ENCODE measurements at places on chromosomes 16 and 17. TPM values are rescaled to one million over a fixed set of nuclear protein-coding genes. Genes with fewer than 3 reads are reported as not detected.

The SEZ6L2 gene
- 18.7 TPM for total RNA-seq

GRCh38 chr17:81735264-81736102 is 23.4 kb downstream of the SLC25A10 start:
- no peak for DNase-seq

DNA sequence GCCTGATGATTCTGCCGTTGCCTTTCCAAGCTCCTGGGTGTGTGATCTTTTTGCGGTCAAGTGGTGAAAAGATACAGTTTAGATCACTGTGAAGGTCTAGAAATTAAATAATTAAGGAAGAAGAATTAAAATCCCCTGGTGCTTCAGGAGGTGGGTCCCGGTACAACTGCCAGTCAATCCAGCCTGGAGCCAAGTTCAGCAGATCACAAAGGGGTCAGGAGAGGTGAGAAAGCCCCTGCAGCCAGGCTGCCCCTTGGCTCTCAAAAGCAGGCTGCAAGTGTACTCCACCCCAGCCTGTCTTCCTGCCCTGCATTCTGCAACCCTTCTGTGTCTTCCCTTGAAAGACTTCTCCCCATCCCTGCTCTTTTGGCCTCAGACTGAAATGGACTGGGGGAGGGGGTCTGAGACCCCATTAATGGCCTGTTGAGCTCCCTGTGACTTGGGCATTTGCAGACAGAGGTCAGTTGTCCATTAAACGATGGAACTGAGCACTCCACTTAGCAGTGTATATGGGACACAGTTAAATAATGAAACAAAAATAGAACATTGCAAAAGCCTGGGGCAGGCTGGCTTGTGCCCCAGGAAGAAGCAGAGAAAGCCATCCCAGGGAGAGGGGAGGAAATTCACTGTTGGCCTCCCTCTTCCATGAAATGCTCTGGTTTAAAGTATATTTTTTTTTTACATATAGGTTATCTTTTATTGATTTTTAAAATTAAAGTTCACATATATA is 15.1 kb downstream of the CACNG5 start:
- DNase-seq, result no peak

- DNase-seq, result no peak
Observed at GRCh38 chr17:50047488-50048126, 8.3 kb upstream of the ITGA3 start.

The ITGAX gene
- total RNA-seq, result not detected

DNA sequence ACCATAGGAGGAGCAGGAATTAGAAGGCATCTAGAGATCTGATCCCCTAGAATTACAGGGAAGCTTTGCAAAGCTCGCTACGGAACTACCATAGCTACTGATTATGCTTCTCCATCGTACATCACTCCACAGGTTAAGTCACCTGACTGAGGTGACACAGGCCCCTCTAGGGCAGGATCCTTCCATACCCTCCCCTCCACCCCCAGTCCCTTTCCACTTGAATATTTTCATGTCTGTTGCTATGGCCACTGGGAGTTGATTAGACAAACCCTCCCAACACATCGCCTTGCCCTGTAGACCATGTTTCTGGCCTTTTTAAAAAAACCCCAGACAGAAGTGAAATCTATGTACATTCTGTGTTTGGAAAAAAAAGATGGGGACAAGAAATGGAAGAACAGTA is 287.1 kb downstream of the SOX9 start:
- no peak for DNase-seq

GRCh38 chr17:48444516-48445247 is 14.7 kb upstream of the SKAP1 start:
- no peak for DNase-seq

- no peak for DNase-seq
Observed at GRCh38 chr16:55933038-55933437, 57.9 kb upstream of the CES5A start.

The TK2 gene
- 25.0 TPM for total RNA-seq

The UMOD gene
- not detected for total RNA-seq

The PABPN1L gene
- not detected for total RNA-seq

- no peak for DNase-seq
Observed at GRCh38 chr17:9408381-9408780, 167.2 kb downstream of the STX8 start.

The CCL4 gene
- total RNA-seq, result not detected

The PAGR1 gene
- 25.8 TPM for total RNA-seq

DNA sequence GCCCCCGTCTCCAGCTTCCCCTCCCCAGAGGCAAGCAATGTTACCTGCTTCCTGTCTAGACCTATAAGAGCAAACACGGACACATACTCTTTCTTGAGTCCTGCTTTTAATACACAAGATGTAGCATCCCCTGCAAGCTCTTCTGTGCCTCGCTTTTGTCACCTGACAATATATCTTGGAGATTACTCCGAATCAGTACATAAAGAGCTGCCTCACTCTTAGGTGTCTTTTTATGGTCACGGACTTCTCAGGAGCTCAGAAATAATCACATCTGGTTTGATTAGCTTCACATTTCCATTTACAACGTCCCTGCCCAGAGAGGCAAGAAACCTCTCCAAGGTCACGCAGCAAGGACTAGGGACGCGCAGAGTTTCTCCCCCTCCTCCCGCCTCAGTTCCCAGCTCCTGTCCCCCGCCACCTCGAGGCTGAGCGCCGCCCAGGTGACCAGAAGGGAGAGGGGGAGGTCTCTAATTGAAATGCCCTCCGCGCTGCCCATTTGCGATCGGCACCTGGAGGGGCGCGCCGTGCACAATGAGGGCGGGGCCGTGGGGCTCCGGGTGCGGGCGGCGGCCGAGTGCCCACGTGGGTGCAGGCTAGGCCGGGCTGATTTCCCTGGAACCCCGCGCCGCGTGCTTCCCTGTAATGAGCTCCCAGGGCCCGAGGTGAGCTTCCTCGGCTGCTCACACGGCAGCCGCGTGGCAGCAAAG is 13.8 kb upstream of the SEZ6 start:
- no peak for DNase-seq

DNA sequence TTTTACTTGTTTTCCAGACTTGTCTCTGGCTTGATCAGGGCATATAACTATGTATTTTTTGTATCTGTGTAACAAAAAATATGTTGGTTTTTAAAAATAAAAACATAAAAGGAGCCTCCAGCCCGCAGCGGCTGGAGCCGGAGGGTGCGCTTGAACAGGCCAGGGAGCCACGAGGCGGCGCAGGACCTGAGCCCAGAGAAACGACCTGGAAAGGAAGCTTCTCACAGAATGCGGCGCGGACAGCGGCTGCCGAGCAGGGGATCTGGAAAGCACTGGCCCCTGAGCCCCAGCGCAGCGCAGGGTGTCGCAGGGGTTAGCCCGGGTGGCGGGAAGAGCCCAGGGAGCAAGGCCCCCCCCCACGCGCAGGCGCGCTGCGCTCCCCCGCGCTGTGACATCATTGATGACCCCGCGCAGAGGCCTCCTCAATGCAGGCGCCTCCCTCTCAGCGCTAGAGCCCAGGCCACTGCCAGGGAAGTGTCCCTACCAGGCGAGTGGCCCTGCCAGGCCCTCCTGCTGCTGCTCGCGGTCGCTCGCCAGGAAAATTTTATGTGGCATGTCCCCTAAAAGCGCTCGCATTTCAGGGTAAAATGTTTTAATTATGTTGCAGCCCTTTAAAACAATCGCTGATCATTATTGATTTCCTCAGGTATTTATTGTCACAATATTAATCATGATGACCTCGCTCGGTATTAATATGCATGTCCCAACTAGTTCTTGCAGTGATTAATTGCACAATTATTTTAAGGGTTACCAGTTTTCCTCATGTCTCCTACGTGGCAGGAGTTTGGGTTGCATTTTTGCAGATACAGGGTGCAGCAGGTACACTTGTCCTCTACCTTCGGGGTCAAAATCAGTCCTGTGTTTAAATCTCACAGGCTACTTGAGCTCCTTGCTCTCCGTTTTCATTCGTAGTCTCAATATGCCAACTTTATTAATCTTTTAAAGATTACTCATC is 134.2 kb downstream of the USP22 start:
- peak; percentile 85 for DNase-seq

The CES5A gene
- not detected for total RNA-seq

The ASPHD1 gene
- total RNA-seq, result 11.6 TPM

GRCh38 chr17:77814091-77814772 is 144.3 kb upstream of the TNRC6C start:
- no peak for DNase-seq

DNA sequence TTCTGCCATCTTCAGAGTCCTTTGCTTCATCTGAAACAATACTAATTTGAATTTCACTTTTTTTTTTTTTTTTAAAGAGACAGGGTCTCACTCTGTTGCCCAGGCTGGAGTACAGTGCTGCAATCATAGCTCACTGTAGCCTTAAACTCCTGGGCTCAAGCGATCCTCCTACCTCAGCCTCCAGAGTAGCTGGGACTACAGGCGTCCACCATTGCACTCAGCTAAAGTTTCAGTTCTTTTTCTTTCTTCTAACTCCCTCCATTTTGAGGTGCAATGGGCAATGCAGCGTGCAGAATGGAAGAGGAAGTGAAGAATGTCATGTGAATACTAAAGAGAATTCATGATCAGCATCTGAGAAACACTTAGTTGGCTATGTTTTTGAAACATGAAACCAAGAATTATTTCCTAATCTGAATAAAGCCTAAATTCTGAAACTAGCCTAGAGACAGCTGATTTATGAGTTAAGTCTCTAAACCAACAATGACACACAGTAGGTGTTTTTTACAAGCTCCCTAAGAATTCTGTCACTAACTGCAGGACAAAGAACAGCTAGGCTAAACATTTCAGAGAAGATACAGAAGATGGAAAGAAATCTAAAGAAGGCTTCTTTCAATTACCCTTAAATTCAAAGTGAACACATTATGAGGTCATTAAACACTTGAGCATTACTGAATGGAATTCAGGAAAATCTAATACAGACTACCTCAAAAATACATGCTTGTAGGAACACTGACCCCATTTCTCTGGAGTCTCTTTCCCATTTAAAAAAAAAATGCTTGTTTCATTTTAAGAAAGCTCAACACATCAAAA is 21.0 kb downstream of the SNN start:
- no peak for DNase-seq

DNA sequence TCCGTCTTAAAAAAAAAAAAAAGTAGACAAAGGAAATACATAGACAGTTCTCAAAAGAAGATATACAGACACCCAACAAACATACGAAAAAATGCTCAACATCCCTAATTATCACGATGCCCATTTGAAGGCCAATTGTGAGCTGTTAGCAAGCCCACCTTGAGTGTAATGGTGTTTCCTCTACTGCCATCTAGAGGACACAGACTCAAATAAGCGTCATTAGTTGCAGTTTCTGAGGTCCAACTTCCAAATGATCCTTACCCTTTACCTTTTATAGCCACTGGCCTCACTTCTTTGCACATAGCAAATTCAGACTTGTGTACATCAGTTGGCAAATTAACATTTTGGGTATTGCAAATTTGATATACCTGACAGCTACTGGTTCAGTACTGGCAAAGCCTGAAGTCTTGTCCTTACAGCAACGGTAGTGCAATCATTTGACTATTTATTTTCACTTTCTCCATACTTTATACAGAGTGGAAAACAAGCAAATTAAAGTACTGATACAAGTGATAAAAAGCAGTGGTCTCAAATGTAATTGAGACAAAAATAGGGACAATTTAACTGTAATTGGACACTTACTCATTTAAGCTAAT is 536.3 kb upstream of the EEF2KMT start:
- peak; percentile 25 for DNase-seq

DNA sequence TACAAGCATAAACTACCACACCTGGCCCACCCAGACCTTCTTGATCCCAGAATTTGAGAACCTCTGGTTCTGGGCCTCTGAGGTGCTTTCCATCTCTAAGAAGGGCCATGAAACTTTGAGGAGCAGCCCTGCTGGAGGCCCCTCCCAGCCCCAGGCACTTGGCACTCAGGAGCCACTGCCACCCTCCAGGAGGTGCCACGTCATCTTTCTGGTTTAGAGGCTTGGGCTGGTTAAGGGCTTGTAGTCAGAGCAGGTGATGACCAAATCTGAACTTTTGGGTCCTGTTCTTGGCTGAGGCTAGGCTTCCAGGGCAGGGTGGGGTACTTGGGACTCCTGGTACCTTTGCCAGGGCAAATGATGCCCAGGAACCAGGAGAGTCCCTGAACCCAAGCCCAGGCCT is 13.8 kb upstream of the DLX4 start:
- DNase-seq, result no peak

GRCh38 chr16:52577130-52577706 is 30.3 kb upstream of the TOX3 start:
- no peak for DNase-seq

The MFAP4 gene
- not detected for total RNA-seq

The VMO1 gene
- not detected for total RNA-seq

DNA sequence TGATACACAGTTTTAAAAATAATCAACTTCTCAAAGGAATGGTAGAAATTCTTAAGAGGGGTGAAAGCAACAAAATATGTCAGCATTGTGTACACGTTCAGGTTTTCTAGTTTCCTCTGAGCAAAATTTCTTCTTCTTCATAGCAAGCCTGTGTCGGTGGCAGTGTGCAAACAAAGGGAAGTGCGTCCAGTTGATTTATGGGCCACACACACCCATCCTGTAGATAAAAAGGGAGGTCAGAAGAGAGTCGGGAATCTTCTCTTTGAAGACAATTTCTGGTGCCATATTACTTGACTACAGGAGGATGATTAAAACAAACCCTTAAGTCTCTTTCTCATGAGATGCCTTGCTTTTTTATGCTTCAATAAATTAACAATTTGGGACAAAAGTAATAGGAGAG is 484.1 kb upstream of the SALL1 start:
- DNase-seq, result no peak

GRCh38 chr16:74984529-74985296 is at the start of gene WDR59:
TSS of gene WDR59 (minus strand) at chr16:74985123. CDS start at chr16:74985017, 106 bp downstream.
- peak; percentile 100 for DNase-seq

The TLCD2 gene
- 0.98 TPM for total RNA-seq

The NPIPA3 gene
- 4.9 TPM for total RNA-seq

DNA sequence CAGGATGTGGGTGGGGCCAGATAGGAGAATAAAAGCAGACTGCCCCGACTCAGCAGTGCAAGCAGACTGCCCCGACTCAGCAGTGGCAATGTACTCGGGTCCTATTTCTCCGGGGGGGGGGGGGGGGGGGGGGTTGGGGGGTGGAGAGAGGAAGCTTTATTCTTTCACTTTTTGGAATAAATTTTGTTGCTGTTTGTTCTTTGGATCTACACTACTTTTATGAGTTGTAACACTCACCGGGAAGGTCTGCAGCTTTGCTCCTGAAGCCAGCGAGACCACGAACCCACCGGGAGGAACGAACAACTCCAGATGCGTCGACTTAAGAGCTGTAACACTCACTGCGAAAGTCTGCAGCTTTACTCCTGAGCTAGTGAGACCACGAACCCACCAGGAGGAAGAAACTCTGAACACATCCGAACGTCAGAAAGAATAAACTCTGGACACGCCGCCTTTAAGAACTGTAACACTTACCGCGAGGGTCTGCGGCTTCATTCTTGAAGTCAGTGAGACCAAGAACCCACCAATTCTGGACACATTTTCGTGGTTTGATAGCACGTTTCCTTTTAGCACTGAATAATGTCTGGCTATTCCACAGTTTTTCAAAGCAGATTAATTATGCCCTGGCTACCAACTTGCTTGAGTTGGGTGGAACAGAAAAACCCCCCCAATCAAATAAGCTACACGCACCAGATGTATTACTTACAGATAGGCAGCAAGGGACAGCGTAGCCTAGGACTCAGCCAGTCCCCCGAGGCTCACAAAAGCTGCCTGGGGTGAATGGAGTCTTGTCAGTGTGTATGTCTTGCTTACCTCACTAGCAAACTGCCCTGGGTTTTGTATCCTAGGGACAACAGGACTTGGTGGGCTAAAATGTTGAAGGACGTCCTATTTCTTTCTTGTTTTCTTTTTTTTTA is 11.9 kb downstream of the FZD2 start:
- no peak for DNase-seq

GRCh38 chr16:81505011-81505661 is 60.5 kb downstream of the CMIP start:
- no peak for DNase-seq

The POLG2 gene
- 29.1 TPM for total RNA-seq

Measured in NCI-H460 (cell line).